ENCODE measurements at places on chromosomes 7 and 10.
A peak's percentile ranks its signal among the peaks of the same experiment; 100 is the strongest.

GRCh38 chr10:85719408-85719807 is 647.2 kb downstream of the GRID1 start:
- DNase-seq = no peak

DNA sequence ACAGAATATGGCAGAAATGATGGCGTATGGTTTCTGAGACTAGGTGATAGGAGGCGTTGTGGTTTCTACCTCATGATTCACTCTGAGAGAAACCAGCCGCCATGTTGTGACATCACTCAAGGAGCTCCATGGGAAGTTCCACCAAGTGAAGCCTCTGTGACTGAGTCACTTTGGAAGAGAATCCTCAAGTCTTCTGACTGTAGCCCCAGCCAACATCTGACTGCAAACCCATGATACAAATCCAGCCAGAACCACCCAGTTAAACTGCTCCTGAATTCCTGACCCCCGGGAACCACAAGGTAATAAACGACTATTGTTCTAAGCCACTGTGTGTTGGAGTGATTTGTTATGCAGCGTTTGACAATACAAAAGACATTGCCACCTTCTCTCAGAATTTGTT is 91.1 kb upstream of the CARD11 start:
- peak; percentile 29 for DNase-seq

GRCh38 chr7:90536449-90536848 is 59.7 kb upstream of the CDK14 start:
- no peak for DNase-seq

GRCh38 chr10:12774204-12774894 is 227.2 kb downstream of the CCDC3 start:
- DNase-seq = no peak

DNA sequence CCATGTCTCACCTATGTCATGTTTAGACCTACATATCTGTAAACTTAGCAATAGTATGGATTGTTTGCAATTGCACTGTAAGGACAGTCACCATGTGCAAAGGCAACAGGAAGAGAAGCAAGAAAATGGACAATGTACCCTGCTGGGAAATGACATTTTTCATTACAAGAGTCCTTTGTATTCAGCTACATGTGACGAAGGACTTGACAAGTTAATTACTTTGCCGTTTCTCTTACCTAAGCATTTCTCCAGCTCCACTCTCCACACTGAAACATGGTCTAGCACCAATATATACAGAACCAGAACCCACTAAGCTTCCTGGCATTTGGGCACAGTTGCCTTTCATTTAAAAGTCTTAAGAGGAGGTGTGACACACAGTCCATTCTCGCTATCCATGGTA is 76.6 kb upstream of the PFKP start:
- no peak for DNase-seq

- DNase-seq = peak; percentile 53
Observed at GRCh38 chr7:77326131-77326530, 90.0 kb downstream of the GSAP start.
